ENCODE measurements at places on chromosomes 6 and 20.
A peak's percentile ranks its signal among the peaks of the same experiment; 100 is the strongest.

- peak; percentile 91 for DNase-seq
Measured at GRCh38 chr20:22795871-22796270, 211.5 kb upstream of the FOXA2 start.

GRCh38 chr20:64234291-64234791 lies 21.2 kb upstream of the PCMTD2 start:
- no peak for DNase-seq

DNA sequence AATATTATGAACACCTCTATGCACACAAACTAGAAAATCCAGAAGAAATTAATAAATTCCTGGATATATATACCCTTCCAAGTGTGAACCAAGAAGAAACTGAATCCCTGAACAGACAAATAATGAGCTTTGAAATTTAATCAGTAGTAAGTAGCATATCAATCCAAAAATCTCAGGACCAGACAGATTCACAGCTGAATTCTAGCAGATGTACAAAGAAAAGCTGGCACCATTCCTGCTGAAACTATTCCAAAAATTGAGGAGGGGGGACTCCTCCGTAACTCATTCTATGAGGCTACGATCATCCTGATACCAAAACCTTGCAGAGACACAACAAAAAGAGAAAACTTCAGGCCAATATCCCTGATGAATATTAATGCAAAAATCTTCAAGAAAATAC lies 67.0 kb upstream of the PDE7B start:
- no peak for DNase-seq

DNA sequence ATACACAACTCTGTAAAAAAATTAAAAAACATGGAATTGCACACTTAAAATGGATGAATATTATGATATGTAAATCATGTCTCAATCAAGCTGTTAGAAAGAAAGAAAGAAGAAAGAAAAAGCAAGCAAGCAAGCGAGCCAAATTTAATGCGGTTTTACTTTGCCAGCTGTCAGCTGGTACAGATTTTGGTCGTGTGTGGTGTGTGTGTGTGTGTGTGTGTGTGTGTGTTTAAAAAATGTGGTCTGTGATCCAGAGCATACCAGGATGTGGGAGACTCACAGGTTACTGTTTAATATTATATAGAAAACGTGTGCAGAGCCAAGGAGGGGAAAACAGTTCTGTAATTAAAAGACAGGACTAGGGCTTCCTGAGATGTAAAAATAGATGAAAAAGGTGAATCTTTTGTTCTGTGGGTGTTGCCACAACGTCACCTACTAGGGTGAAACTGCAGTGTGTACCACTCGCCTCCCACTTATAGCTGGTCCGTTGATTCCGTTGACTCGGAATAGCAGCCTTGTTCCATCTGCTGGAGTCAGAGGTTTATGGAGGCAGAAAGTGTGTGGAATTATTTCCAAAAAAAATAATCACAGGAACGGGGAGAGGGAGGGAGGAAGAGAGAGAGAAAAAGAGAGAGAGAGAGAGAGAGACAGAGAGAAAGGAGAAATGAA lies 197.7 kb downstream of the BCAS1 start:
- no peak for DNase-seq

DNA sequence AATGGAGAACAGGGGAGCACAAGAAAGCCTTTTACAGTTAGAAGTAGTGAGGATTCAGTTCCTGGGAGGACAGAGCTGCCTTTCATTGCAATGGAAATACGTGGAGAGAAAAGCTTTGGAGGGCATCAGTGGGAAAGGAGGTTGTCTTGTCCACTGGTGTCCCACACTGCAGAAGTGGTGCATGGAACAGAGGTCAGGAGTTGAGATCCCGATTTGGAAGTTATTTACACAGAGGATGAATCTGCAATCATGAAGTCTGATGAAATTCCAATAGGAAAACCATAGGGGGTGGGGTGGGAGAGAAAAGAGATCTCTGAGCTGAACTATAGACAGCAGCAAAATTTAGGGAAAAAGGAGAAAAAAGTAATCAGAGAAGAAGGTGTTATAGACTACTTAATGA lies 33.6 kb downstream of the ADGRG6 start:
- no peak for DNase-seq

- no peak for DNase-seq
Measured at GRCh38 chr6:27374824-27375612, 13.5 kb upstream of the ZNF391 start.

DNA sequence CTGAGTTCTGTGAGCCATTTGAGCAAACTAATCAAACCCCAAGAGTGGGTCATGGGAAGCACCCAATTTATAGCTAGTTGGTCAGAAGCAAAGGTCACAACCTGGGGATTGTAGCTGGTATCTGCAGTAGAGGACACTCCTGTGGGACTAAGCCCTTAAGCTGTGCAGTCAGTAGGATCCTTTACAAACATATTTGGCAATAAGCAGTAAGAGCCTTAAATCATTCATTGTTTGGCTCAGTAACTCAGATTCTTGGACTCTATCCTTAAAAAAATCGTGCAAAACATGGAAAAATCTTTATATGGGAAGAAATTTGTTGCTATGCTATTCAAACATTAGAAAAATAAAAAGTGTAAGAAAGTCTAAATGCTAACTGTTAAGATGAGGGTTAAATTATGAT lies 29.9 kb downstream of the FRK start:
- DNase-seq: peak; percentile 33

GRCh38 chr20:1892119-1892385 lies 3.2 kb upstream of the SIRPA start:
- no peak for DNase-seq

- peak; percentile 69 for DNase-seq
Measured at GRCh38 chr6:4732691-4733315, 43.4 kb upstream of the CDYL start.

- no peak for DNase-seq
Measured at GRCh38 chr20:38342713-38343310, 3.5 kb upstream of the LBP start.

GRCh38 chr20:63553933-63554290 lies at the start of gene FNDC11:
Gene FNDC11 (plus strand): TSS chr20:63554159. CDS start chr20:63555664, 1,505 bp downstream.
- DNase-seq: no peak

DNA sequence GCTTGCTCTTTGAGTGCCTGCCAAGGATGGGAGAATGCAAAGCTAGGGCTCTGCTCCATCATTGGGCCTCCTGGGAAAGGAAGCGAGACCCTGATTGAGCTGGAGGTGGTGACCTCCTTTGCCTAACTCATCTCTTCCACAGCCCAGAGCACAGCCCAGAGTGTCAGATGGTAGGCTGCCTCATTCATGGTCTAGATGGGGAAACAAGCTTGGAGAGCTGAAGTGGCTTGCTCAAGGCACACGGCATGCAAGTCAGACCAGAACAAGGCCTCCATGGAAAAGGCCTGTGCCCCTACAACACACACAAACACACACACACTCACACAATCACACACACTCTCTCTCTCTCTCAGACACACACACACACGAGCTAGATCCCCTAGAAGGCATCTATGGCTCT lies 17.5 kb downstream of the TGM3 start:
- no peak for DNase-seq

GRCh38 chr20:17171746-17172280 lies 55.0 kb upstream of the PCSK2 start:
- DNase-seq: no peak
